Heart left ventricle (tissue), 16 donors: ENCODE measurements at places on chromosomes 3 and 15.

- H3K4me1 ChIP-seq, result no peaks in the 10 kb centered on the region
- no peak overlapping the region for H3K4me3 ChIP-seq
- H3K27me3 ChIP-seq, result no peaks in the 10 kb centered on the region
Measured at GRCh38 chr3:71478568-71478967, 105.0 kb downstream of the FOXP1 start.

GRCh38 chr15:35838424-35839111, 292.6 kb upstream of the DPH6 start:
- no peak overlapping the region for H3K4me3 ChIP-seq
- H3K27ac ChIP-seq, result no peak overlapping the region
- H3K4me1 ChIP-seq, result peaks cover 7% of the 10 kb centered on the region
- DNase-seq, result no peak

DNA sequence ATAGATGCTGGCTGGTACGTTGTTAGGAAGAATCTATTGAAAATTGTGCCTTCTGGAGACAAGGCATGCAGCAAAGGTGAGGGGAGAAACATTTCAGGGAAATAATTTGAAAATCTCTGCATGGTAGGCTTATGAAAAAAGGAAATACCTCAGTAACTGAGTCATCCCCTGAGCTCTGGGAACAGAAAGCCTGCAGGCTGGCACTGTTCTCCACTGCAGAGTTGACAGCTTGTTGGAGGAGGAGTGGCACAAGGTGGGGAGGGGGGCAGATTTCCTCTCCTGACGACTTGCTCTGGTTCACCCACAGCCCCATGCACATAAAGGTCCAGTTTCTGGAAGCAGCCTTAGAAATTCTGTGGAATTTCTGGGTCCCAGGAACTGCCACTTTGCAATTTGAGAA, 179.4 kb downstream of the ABHD5 start:
- peaks cover 8% of the 10 kb centered on the region for H3K27me3 ChIP-seq
- no peak for DNase-seq
- H3K4me3 ChIP-seq, result no peak overlapping the region

- DNase-seq, result no peak
- H3K4me1 ChIP-seq, result peaks cover 71% of the 10 kb centered on the region
- H3K27me3 ChIP-seq, result no peaks in the 10 kb centered on the region
- H3K36me3 ChIP-seq, result peaks cover 60% of the 10 kb centered on the region
Measured at GRCh38 chr15:41950489-41950888, 21.9 kb downstream of the EHD4 start.

- peak overlapping the region; percentile 55 for H3K4me3 ChIP-seq
- H3K27me3 ChIP-seq, result no peaks in the 10 kb centered on the region
- DNase-seq, result peak; percentile 99
Measured at GRCh38 chr3:136752422-136753325, 496 bp upstream of the STAG1 start.

GRCh38 chr3:119660474-119661440, at the start of gene POPDC2:
TSS of gene POPDC2 (minus strand) at chr3:119660589. CDS start at chr3:119660423, 166 bp downstream.
- peak; percentile 76 for DNase-seq
- H3K4me1 ChIP-seq, result peaks cover 9% of the 10 kb centered on the region
- H3K36me3 ChIP-seq, result peaks cover 12% of the 10 kb centered on the region
- H3K27ac ChIP-seq, result peak within 1 kb of the TSS; percentile 95
- no peaks in the 10 kb centered on the region for H3K27me3 ChIP-seq

- H3K4me1 ChIP-seq, result peaks cover 77% of the 10 kb centered on the region
- no peak overlapping the region for H3K27ac ChIP-seq
- H3K4me3 ChIP-seq, result no peak overlapping the region
- H3K27me3 ChIP-seq, result no peaks in the 10 kb centered on the region
Measured at GRCh38 chr3:149604125-149604875, 53.5 kb downstream of the WWTR1 start.

GRCh38 chr3:133157716-133158115, 119.5 kb downstream of the TMEM108 start:
- no peak overlapping the region for H3K27ac ChIP-seq
- no peaks in the 10 kb centered on the region for H3K4me1 ChIP-seq
- H3K36me3 ChIP-seq, result no peaks in the 10 kb centered on the region
- H3K27me3 ChIP-seq, result no peaks in the 10 kb centered on the region
- no peak overlapping the region for H3K4me3 ChIP-seq
- DNase-seq, result no peak

- H3K27ac ChIP-seq, result no peak overlapping the region
- H3K27me3 ChIP-seq, result no peaks in the 10 kb centered on the region
- no peak overlapping the region for H3K4me3 ChIP-seq
- H3K36me3 ChIP-seq, result no peaks in the 10 kb centered on the region
Measured at GRCh38 chr3:157920822-157921700, 185.2 kb downstream of the SHOX2 start.

- no peaks in the 10 kb centered on the region for H3K36me3 ChIP-seq
- no peaks in the 10 kb centered on the region for H3K27me3 ChIP-seq
- no peak for DNase-seq
- no peak overlapping the region for H3K27ac ChIP-seq
- H3K4me3 ChIP-seq, result no peak overlapping the region
- no peaks in the 10 kb centered on the region for H3K4me1 ChIP-seq
Measured at GRCh38 chr3:30567139-30567753, 39.2 kb upstream of the TGFBR2 start.

GRCh38 chr3:149872589-149872988, 59.6 kb downstream of the RNF13 start:
- H3K27ac ChIP-seq, result no peak overlapping the region
- peaks cover 33% of the 10 kb centered on the region for H3K36me3 ChIP-seq
- DNase-seq, result no peak

DNA sequence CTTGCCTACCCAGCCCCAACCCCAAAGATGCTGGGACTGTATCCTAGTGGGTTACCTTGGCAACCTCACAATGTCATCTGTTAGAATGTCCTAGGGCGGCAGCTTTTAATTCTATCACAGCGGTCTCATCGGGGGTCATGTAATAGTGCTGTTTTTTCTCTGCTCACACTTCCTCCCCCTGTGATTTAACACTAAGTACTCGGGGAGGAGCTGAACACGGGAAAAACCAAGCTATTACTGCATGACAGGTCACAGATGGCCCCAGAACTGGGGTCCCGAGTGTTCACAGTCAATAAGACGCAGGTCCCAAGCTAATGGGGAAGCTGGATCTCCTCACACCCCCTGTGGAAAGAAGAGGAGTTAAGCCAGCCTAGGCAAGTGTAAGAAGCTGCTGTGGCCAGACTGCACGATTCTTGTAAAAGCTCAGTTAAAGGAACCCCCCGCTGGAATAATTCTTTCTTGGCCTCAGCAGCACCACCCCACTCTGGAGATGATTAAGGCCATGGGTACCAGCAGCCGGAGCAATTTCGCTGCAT, 2.5 kb upstream of the RFTN1 start:
- peaks cover 55% of the 10 kb centered on the region for H3K4me1 ChIP-seq
- no peaks in the 10 kb centered on the region for H3K36me3 ChIP-seq
- no peak for DNase-seq
- H3K27me3 ChIP-seq, result no peaks in the 10 kb centered on the region

DNA sequence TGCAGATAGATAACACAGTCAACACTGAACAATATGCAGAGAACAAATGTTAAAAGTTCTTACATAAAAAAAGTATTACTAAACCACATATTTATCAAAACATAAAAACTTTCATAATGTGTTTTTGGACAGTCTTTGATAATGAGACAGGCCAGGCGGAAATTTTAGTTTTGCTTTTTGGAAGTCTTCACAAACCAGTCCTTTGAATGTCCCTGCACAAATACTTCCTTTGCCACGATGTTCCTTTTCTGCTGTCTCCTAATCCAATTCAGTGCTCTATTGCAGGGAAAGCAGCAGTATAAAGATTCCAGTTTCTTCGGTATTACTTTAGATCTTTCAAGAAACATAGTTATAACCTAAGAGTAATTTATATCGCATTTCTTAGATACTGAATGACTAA, 135.9 kb downstream of the TBL1XR1 start:
- no peak overlapping the region for H3K4me3 ChIP-seq
- peak overlapping the region; percentile 6 for H3K27ac ChIP-seq
- no peaks in the 10 kb centered on the region for H3K36me3 ChIP-seq
- no peak for DNase-seq
- H3K27me3 ChIP-seq, result no peaks in the 10 kb centered on the region

- no peaks in the 10 kb centered on the region for H3K4me1 ChIP-seq
- peak; percentile 60 for DNase-seq
- H3K27me3 ChIP-seq, result no peaks in the 10 kb centered on the region
- no peak overlapping the region for H3K4me3 ChIP-seq
- no peak overlapping the region for H3K27ac ChIP-seq
Measured at GRCh38 chr3:151037746-151038477, 47.6 kb upstream of the MED12L start.

DNA sequence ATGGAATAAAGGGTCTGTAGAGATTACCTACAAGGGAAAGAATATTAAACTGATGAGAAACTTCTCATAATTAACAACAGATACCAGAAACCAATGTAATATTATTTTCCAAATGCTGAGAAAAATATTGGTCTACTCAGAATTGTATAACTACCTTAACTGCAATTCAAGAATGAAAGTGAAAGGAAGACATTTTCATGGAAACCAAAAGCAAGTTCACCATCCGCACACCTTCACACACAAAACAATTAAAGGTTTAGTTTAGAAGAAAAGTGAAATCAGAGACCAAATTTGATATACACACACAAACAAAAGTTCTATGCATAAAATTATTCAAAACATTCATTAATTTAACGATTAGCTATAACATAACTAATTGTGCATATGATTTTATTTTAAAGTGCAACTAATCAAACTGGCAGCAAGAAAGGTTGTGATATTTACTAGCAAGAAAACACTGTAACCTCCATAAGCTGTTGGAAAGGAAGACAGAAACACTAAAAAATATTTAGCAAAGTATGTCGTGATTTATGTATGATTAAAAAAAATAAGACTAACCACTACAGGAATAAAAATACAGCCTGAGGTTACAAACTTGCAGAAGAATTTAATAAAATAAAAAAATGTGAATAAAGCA, 395.5 kb downstream of the FGF12 start:
- no peaks in the 10 kb centered on the region for H3K4me1 ChIP-seq
- H3K27ac ChIP-seq, result peak overlapping the region; percentile 47
- no peaks in the 10 kb centered on the region for H3K27me3 ChIP-seq
- DNase-seq, result no peak
- H3K4me3 ChIP-seq, result peak overlapping the region; percentile 40
- no peaks in the 10 kb centered on the region for H3K36me3 ChIP-seq

GRCh38 chr15:76312540-76313174, 1.4 kb upstream of the ETFA start:
- no peak for DNase-seq
- H3K27me3 ChIP-seq, result no peaks in the 10 kb centered on the region
- H3K27ac ChIP-seq, result no peak overlapping the region
- no peak overlapping the region for H3K4me3 ChIP-seq
- H3K36me3 ChIP-seq, result no peaks in the 10 kb centered on the region
- H3K4me1 ChIP-seq, result peaks cover 16% of the 10 kb centered on the region

DNA sequence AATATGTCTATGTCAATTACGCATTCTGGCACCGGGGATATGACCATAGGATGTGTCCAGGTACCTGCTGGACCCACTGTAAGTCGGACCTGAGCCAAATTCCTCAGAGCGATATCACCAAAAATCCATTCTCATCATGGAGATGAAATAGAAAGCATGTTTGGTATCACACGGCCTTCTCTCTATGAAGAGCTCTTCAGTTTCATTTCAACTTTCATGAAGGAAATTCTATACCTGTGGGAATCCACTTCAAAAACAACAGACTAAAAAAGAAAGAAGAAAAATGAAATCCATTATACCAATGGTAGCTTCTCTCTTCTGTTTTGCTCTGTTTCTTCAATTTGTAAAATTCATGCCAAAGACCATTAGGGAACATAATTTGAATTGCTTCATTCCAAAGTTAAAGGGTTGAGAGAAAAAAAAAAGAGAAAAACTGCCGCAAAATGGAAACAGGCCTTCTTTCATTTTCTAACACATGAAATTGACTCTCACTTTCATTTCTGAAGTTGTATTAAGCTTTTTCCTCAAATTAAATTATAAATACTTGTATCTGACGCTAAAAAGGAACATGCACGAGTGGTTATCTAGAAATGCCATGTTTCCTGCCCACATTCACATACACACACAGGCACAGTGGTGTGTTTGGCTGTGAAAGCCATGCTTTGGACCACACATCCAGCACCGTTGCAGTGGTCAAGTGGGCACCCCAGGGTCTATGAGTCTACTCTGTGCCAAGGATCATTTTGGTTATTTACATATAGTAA, 46.9 kb upstream of the DIPK2A start:
- no peaks in the 10 kb centered on the region for H3K36me3 ChIP-seq
- H3K4me3 ChIP-seq, result no peak overlapping the region
- no peak for DNase-seq
- no peaks in the 10 kb centered on the region for H3K4me1 ChIP-seq

DNA sequence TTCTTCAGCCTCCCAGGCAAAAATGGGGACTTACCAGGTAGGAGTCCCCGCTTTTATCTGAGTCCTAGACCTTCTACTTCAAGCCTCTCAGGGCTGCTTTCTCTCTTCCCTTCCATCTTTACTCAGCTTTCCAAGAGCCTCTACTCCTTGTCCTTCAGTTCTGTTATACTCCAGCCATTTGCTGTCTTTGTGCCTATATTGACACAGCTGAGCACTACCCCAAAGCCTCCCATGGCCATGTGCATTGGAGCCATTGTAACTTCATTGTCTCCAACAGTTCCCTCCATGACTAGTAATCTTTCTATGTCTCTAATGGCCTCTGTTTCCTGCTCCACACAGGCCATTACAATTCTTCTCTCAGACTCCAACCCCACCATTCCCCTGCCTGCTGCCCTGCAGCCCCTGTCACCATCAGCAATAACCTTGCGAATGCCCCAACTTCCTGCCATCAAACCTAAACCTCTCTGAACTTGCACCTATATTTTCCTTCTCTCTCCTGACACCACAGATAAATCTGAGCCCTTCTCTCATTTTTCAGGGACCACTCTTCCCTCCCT, 77.9 kb upstream of the ADPGK start:
- no peaks in the 10 kb centered on the region for H3K27me3 ChIP-seq
- H3K4me3 ChIP-seq, result no peak overlapping the region
- no peaks in the 10 kb centered on the region for H3K36me3 ChIP-seq
- no peaks in the 10 kb centered on the region for H3K4me1 ChIP-seq
- H3K27ac ChIP-seq, result no peak overlapping the region

DNA sequence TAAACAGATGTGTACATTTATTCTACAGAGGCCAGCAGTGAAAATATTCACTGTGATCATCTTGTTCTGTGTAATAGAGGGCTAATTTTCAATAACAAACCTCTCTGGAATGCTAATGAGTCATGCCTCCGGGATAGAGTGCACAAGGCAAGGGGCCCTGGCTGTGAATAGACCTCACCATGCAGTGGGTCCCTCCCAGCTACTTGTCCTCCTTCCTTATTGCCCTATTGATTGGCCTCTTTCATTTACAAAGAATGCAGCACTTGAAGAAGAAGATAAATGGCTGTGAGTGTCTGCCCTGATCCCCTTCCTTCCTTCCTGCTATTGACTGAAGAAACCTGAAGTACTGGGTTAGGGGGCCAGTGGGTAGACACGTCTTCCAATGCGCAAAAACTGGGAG, 436.3 kb downstream of the WDR72 start:
- H3K4me3 ChIP-seq, result no peak overlapping the region
- H3K4me1 ChIP-seq, result no peaks in the 10 kb centered on the region
- DNase-seq, result no peak
- H3K27me3 ChIP-seq, result no peaks in the 10 kb centered on the region
- H3K36me3 ChIP-seq, result no peaks in the 10 kb centered on the region
- H3K27ac ChIP-seq, result no peak overlapping the region

- no peak overlapping the region for H3K4me3 ChIP-seq
- H3K27me3 ChIP-seq, result no peaks in the 10 kb centered on the region
- DNase-seq, result peak; percentile 17
- no peak overlapping the region for H3K27ac ChIP-seq
Measured at GRCh38 chr15:75225951-75226732, 24.5 kb downstream of the C15orf39 start.
